ENCODE measurements at places on chromosomes 7 and 10.
A peak's percentile ranks its signal among the peaks of the same experiment; 100 is the strongest.

DNA sequence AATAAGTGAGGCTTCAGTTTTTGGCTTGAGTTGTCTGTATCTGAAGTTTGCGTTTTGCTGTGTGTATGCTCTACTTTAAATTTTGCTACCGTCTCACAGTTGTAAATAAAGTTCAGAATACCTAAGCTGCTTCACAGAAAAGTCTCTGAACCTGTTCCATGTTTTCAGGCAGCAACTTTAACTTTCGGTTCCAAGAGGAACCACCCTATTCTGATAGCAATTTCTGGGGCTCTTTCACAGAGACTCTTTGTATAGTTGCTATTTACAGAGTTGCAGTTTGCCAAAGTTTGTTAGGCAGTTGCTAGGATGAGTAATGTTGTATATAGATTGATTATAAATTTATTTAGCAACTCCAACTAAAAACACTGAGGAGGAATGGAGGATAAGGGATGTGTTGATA is 5.7 kb downstream of the FAM221A start:
- DNase-seq = no peak

GRCh38 chr7:138519061-138519798 is 59.2 kb downstream of the TRIM24 start:
- no peak for DNase-seq

- DNase-seq = no peak
Observed at GRCh38 chr7:149715476-149715875, 57.9 kb downstream of the ZNF467 start.

DNA sequence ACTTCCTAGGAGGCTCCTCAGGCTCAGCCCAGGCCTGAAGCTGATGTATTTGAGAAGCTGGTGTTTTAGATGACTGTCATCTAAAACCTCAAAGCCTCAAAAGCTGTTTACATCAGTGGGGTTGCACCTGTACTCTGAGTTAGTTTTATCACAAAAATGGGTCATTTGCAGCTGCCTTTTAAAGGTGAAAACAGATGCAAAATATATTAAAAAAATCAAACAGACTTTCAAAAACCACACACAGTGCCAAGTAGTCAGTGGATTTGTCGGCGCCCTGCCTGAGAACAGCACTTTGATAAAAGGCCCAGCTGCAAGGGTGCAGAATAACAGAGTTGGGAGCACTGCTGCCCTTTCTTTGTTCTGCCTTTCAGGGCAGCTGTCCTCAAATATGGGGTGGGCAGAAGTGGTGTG is 103.0 kb downstream of the VOPP1 start:
- no peak for DNase-seq

- DNase-seq = no peak
Observed at GRCh38 chr7:111051832-111052231, 39.1 kb upstream of the LRRN3 start.

DNA sequence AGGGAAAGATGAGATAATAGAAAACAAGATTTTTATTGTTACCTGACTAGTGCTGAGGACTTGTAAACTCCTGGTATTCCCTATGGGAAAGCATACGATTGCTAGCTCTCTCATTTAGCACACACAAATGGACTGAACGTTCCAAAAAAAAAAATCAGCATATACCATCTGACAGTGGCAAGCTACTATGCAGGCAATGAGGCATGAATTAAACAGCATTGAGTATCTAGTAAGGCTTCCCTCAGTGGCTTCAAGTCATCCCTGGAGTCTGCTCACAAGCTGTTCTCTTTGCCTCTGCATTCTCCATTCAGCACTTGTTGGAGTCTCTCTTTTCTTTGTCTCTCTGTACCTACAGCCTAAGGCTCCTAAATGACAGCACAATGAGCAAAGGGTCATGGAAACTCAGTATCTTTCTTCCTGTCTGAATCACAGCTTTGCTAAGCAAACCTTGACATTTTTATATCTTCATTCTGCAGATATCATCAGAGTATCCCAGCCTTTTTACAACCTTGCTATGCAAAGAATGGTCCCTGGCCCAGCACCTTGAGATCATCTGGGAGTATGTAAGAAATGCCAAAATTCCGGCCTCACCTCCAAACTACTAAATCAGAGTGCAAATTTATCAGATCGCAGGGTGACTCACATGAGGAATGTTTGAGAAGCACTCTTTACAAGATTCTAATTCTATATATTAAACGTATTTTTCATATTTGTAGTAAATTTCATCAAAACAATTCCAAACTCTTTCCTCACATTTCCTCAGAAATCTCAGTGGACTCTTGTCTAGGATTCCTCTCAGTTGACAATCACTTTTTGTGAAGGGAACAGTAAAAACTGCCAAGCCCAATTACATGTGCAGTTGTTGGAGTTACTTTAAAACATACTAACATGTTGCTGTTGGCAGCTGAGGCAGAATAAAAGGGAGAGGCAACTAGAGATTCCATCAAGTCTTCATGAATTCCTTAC is 10.8 kb upstream of the LIPA start:
- DNase-seq = no peak

GRCh38 chr10:5566614-5567013 is 41.9 kb downstream of the CALML3 start:
- DNase-seq = no peak

DNA sequence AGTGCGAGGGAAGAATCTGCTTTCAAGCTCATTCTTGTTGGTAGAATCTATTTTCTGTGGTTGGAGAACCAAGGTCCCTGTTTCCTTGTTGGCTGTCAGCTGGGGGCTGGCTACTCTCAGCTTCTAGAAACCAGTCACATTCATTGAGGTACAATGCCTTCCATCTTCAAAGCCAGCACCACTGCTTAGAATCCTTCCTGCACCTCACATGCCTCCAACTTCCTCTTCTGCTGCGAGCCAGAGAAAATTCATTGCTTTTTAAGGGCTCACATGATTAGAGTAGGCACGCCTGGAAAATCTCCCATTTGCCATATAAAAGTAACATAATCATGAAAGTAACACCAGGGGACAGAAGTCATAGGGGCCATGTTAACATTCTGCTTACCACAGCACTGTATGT is 28.7 kb downstream of the TES start:
- no peak for DNase-seq

DNA sequence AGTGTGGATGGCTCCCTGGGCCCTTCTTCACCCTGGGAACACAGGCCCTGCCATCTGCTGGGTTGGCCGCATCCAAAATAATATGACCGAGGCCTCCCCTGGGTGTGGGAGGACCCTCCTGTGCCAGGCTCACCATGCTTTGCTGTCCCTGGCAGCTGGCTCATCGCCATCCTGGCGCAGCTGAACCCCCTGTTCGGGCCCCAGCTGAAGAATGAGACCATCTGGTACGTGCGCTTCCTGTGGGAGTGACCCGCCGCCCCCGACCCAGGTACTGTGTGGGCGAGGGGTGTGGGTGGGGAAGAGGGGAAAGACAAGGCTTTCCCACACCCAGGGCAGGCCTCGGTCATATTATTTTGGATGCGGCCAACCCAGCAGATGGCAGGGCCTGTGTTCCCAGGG is 4.8 kb downstream of the ATP6V0E2 start:
- DNase-seq = no peak

- no peak for DNase-seq
Observed at GRCh38 chr10:24962995-24963394, 10.6 kb upstream of the PRTFDC1 start.

DNA sequence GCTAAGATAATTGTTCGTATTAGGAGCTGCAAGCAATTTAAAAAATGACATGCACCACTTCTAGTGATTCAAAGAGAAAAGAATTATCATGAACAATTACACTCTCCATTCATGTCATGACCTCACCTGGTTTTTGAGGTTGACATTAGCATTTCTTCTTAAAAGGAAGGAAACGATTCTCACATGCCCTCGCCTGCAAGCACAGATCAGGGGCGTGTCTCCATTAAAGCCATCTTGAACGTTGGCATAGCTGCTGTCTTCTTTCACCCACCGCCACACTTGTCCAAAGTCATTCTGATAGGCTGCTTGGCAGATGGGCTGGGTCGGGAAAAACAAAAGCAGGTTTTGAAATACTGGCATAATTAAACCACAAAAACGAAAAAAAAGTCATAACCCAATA is 19.9 kb downstream of the ANKRD22 start:
- peak; percentile 59 for DNase-seq

GRCh38 chr10:119658274-119658673 is 7.1 kb downstream of the BAG3 start:
- DNase-seq = no peak

GRCh38 chr7:25062380-25062779 is 62.7 kb downstream of the CYCS start:
- DNase-seq = no peak

DNA sequence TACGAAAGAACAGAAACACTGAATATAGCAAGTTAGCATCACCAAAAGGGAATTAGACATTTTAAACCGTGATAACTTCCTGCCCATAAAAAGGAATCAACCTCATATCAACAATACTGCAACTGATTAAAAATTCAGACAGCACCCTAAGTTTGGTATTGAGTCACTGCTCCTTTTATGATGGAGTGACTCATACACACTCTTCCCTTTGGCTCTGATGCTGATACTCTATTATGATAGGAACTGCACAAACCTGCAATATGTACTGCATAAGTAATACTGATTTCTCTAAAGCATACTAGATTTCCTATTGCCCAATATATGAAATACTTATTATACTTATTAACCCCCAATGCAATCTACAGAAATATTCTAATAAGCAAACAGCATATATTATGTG is 118.7 kb downstream of the PARD3 start:
- DNase-seq = no peak

DNA sequence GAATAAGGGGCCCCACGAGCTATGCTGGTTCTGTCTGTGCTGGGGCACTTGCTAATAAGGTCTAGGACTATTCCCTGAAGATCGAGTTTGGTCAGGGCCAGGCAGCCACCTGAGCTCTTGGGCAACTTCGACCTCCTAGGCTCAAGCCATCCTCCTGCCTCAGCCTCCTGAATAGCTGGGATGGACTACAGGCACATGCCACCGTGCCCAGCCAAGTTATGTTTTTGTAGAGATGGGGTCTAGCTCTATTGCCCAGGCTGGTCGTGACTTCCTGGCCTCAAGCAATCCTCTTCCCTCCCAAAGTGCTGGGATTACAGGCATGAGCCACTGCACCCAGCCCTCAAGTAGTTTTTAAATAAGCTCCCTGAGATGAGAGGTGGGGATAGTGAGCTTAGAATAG is 2.9 kb downstream of the ZP3 start:
- DNase-seq = no peak

- DNase-seq = no peak
Observed at GRCh38 chr7:2887816-2888215, 43.7 kb upstream of the GNA12 start.

Measured in KBM-7 (cell line).